ENCODE measurements at places on chromosomes 4 and X.

GRCh38 chr4:84750960-84751283 lies 168.0 kb downstream of the CDS1 start:
- DNase-seq: no peak

DNA sequence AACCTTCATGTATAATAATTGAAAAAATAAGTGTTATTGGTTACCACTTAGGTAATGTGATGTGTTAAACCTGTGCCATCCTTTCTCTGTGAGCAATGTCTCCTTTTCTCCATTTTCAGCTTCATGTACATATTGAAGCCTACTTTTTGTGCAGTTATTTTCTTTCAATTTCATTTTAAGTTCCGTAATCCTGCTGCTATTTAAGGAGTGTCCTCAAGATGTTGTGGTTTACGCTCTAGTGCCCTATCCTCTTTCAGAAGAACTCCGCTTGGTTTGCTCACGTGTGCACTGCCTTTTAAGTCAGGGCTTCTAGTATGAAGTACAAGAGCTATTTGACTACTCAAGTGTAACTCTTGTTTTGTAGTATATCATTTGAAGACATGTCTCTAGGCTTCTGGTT lies 2253.2 kb upstream of the TENM3 start:
- DNase-seq: no peak

DNA sequence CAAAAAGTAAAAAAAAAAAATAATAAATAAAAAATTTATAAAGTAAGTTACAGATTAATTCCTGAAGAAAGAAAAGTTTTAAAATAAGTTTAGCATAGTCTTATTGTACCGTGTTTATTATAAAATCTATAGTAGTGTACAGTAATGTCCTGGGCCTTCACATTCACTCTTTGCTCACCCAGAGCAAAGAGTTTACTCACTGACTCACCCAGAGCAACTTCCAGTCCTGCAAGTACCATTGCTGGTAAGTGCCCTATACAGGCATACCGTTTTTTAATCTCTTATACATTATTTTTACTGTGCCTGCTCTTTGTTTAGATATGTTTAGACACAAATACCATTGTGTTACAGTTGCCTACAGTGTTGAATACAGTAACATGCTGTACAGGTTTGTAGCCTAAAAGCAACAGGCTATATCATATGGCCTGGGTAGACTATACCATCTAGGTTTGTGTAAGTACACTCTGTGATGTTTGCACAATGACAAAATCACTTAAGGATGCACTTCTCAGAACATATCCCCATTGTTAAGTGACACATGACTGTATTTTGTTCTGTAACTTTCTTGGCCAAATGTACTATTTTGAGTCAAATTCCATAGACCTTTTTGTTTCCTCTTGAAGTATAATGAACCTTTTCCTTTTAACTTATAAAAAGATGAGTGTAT lies 199.0 kb upstream of the NUDT6 start:
- no peak for DNase-seq

DNA sequence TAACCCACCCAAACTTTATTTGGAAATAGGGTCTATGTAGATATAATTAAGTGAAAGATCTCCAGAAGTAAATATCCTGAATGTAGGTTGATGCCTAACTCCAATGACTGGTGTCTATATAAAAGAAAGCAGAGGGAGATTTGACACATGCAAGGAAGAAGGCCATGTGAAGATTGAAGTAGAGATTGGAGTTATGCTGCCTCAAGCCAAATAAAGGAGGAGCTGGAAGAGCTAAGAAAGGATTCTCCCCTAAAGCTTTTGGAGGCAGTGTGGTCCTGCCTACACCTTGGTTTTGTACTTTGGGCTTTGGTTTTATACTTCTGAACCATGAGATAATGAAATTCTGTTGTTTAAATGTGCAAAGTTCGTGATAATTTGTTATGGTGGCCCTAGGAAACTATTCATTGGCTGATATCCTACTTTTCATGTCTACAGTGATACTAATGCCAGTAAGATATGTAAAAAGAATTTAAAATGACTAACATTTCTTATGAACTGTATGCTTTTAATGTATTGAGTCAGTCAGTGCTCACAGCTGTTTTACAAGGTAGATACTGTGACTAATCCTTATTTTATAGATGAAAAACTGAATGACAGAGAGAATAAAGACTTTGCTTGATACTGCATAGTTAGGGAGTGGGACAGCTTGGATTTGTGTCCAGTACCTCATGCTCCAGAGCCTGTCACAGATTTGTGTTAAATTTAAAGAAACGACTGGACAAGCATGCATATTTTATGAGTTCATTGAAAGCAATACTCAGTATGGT lies 5.9 kb upstream of the RAB40AL start:
- no peak for DNase-seq

DNA sequence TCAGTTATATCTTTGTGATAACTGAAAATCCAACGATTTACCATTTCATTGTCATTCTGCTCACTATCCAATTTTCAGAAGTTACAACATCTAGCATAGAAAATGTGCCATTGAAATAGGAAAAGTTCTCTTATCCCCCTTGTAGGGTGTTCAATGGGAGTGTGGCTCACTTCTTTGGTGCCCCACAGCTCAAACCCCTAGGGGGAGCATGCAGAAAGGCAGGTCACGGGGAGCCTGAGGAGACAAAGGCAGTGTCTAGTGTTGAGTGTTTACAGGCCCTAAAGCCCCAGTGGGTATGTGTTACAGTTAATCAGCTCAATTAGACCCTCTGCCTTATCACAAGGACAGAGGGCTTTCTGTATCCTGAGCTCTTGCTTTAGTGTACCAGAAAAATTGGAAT lies 243.4 kb upstream of the GRID2 start:
- DNase-seq: no peak

DNA sequence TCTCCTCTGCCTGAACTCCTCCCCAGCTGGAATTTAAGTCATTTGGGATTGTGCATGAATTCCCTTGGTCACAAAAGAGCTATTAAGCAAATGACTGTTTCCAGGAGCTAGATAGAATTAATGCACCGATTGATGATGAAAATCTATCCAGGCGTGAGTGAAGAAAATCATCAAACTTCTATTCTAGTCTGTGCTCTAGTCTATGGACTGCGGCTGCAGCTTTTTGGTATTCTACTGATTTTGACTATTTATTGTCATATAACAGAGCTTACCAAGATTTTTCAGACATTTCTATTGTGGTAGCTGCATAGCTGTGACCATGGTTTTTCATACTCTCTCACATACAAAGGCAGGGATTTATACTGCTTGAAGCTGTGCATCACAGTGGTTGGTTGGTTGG lies 403.8 kb downstream of the FSTL5 start:
- DNase-seq: no peak

DNA sequence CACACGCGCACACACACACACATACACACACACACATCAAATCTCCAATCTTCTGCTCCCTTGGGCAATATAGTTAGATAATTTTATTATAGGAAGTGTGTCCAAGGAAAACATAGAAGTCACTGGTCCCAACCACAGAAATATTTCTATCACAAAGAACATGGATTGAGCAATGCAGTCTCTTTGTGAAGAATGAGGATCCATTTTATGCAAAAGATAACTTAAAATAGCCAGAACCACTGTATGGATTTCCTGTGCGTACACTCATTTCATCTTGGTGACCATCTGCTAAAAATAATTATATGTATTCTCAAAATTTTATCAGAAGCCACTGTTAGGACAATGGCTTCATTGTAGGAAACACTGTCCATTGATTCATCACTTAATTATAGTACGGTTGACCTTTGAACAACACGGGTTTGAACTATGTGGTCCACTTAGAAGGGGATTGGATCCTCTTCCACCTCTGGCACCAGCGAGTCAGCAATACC lies 169.6 kb upstream of the MXRA5 start:
- no peak for DNase-seq

GRCh38 chrX:9693307-9694001 lies 72.2 kb downstream of the GPR143 start:
- no peak for DNase-seq

All from NCI-H2107 (cell line).